Activated CD4-positive, CD25-positive, alpha-beta regulatory T cell (primary cell): ENCODE measurements at places on chromosomes 2 and 18.

- no peak for DNase-seq
Measured at GRCh38 chr2:30688956-30689401, 118.3 kb downstream of the CAPN13 start.

DNA sequence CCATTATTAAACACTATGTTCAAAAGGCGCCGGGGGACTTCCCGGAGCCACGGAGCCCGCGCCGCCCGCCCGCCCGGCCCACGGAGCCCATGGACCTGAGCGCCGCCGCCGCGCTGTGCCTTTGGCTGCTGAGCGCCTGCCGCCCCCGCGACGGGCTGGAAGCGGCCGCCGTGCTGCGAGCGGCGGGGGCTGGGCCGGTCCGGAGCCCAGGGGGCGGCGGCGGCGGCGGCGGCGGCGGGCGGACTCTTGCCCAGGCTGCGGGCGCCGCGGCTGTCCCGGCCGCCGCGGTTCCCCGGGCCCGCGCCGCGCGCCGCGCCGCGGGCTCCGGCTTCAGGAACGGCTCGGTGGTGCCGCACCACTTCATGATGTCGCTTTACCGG is 197 bp downstream of the GDF7 start:
- no peak for DNase-seq

DNA sequence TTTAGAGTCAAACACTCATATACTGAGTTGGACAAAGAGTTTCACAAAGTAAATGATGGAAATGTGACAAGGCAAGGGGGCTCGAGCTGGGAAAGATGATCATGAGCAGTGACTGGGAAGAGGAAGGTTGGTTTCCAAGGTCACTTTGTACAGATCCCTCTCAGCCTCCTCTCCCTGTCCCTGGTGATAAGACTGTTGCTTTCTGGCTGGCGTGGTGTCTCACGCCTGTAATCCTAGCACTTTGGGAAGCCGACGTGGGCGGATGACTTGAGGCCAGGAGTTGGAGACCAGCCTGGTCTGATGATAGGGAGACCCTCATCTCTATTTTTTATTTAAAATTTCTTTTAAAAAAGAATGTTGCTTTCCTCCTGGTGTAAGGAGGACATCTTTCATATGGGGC is 86.6 kb upstream of the STPG4 start:
- no peak for DNase-seq

DNA sequence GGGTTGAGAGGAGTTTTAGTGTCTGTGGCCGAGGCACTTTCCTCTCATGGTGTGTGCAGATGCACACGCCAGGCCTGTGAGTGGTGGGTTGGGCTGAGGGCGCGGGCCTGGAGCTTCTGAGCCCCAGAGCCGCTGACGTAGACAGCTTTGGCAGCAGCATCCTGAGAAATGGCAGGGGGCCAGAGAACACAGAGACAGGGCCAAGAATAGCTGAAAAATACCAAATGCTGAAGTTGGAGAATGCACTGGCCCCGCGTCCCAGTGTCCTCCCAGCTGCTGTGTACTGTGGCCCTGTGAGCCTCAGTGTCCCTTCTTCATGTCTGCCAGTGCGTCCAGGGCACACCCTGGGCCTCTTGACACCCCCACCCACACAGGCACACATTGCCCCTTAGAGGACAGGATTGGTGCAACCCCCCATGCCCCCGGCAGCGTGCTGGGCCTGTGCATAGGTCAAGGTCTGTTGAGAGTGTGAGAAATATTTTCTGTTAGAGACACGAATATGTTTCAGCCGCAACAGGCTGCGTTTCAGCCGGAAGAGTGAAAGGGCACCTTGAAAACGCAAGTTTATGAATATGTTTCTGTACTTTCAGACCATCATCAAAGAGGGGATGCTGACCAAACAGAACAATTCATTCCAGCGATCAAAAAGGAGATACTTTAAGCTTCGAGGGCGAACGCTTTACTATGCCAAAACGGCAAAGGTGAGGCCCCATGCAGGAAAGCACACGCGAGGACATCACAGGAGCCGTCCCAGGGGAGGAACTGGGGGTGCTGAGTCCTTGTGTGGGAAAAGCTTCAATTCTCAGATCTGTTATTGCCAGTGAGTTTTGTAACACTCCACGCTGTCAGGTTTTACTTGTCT is 33.6 kb downstream of the DGKD start:
- DNase-seq = no peak

DNA sequence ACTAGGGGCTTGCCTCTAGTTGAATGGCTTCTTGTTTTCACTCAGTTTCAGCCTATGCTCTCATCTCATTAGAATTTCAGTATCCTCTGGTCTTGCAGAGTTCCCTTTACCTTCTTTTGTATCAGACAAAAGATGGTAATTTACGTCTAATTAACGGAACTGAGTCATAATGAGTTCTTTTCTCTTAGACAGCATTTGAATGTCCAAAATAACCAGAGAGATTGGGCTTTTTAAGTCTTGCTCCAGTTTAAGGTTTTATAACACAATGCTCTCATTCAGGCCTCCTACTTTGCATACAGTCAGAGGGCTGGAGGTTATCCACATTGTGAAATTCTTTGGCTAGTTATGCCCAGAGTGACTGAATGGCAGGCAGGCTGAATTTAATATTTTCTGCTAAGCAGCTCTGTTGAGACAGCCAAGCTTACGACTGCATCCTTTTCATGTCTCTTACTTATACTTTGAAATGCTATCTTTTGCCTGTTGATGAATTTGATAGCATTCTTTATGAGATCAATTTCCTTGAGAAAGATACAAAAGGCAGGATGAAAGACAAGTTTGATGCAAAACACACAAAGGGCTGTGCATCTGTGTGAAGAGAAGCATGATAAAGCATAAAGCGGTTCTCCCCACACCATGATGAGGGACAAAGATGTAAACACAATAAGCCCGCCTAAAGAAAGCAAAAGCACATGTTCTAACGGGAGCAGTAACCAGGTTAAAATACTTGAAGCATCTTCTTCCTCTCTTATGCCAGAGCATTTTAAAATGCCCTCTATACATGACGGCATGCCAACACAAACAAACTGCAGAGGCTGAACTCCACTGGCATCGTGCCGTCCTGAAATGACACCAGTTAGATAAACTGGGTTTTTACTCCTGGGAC is 90.0 kb downstream of the CDH2 start:
- DNase-seq = no peak
